ENCODE measurements at places on chromosomes 16 and 17. TPM values are rescaled to one million over a fixed set of nuclear protein-coding genes. Genes with fewer than 3 reads are reported as not detected.

DNA sequence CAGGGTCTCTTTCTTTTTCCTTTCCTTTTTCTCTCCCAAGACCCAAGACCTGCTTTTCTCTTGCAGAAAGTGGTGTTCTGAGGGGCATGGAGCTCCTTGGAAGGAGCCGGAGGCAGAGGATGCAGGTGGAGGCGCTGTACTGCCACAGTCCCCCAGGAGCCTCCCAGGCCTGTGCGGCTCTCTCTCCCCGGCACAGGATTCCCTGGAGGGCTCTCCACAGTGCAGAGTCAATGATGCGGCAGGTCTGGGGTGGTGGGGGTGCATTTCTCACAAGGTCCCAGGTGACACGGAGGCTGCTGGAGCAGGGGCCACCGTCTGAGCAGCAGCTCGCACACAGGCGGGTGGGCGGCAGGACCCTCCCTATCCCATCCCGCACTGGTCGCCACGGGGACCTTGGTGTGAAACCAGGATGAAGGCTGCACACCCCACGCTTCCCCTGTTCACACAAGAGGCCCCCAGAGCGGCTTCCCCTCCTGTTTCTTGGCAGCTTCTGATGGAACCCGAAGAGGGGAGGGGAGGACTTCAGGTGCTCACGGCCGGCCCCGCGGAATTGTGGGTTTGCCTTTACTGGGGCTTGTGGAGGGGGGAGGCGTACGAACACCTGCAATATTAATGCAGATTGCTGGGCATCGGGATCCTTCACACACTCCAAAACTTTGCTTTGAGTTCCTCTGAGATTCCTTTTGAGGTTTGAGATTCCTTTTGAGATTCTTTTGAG is 186.9 kb downstream of the ENGASE start:
- DNase-seq: no peak

Gene TP53TG3F
- not detected for total RNA-seq

Gene KRT31
- total RNA-seq: not detected

GRCh38 chr17:80894439-80894721 is 97.3 kb upstream of the CHMP6 start:
- DNase-seq: no peak

DNA sequence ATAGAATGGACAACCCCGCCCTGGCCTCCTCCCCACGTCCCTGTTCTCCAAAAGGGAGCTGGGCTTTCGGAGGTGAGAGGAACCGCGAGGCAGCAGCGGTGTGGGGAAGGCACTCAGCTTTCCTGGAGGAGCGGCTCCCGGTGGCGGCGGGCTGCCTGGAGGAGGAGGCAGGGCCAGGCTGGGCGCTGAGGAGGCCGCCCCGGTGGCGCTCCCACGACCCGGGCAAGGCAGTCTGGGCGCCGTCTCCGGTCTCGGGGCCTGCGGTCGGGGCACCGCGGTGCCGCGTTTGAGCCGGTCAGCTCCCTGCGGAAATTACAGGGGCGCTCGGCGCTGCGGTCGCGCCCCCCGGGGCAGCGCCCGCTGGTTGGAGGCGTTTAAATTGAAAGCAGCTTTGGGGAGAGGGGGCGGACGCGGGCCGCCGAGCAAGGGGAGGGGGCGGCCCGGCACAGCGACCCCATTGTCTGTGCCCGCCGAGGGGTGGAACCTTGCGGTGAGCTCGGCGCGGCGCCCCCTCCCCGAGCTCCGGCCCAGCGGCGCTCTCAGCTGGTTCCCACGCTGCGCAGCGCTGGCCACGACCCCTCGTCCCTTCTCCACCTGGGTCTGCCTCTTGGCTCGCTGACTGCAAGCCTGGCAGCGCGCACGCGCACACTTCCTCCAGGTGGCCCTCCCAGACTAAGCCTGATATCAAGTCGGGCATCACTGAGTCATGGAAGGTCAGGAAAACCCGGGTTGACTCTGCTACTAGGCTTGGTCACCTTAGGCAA is 58.7 kb upstream of the DLX4 start:
- DNase-seq: no peak

GRCh38 chr16:63129411-63130125 is 1093.3 kb upstream of the CDH8 start:
- DNase-seq: no peak

DNA sequence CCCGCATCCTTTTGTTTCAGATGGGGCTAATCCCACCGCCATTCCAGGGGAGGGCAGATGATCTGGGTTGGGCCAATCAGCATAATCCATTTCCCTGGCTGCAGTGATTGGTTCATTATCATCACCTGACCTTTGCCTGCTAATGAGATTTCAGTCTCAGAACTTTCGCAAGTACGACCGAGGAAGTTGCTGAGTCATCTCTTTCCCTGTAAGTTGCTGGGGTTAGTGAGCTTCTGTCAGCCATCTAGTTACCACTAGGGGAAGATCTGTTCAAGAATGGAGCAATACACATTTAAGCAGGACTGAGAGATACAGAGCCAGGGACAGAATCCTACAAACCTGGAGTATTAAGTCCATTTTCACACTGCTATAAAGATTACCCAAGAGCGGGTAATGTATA is 65.3 kb upstream of the NUDT7 start:
- no peak for DNase-seq

Gene SEPTIN12
- total RNA-seq: not detected

GRCh38 chr16:75114179-75114945 is 2.2 kb downstream of the LDHD start:
- DNase-seq: no peak

GRCh38 chr17:47013341-47013740 is 34.3 kb upstream of the RPRML start:
- no peak for DNase-seq

Gene HAGH
- total RNA-seq: 46.5 TPM

Gene GPR179
- 0.56 TPM for total RNA-seq

DNA sequence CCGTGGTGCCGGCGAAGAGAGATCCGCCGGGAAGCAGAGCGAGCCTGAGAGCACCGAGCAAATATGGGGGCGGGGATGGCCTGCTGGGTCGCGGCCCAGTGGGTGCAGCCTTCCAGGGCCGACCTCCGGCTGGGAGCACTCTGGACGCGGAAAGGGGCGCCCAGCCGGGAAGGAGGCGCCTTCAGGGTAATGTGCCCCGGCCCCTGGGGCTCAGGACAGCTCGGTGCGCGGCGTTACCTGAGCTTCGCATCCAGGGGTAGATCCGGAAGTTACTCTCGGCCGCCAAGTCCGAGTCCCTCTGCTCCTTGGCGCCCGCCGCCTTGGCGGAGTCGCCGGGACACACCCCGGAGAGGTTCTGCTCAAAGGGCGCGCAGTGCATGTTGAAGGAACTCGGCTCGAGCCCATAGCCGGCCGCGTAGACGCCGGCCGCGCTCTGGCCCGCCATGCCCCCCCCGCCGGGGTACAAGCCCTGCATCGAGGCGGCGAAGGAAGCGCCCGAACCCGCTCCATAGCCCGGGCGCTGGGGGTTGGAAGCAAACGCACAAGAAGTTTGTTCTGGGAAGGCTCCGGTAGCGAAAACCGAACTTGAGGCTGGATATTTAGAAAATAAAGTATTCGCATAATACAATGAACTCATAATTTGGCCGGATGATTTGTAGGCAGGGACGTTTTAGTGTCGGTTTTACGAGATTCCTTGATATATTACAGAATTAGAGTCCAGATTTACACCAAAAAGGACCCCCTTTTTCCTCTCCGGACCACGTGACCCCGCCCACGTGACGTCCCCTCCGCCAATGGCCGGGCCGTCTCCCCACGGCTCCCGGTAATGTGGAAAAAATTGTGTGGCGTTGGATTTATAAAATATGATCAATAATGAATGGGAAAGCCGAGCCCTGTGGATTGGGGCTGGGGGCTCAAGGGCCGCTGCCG is at the start of gene HOXB7:
Gene HOXB7 (minus strand): TSS at position 736 of the 930 bp plus-strand sequence. CDS start 99 bp downstream, at position 637.
- DNase-seq: no peak

All from chondrocyte (in vitro differentiated cells).